Activated CD4-positive, alpha-beta T cell treated with anti-CD3 and anti-CD28 coated beads for 4 hours (primary cell): ENCODE measurements at places on chromosomes 3 and 15.

DNA sequence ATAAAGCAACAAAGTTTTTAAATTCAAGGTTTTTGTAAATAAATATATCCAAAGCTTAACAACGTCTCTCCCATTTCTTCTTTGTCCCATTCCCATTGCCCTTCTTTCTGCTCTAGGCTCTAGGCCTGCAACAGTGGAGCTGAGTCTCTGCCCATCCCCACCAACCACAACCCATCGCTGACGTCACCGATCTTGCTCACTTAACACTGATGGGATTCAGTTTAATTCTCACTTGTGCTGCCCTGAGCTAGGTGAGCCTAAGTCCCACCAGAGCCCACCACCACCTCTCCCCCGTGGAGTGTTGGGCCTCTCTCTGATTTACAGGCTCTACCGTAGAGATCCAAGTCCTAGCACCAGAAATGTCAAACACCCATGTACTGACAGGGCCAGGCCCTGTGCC lies 61.3 kb upstream of the RAB6B start:
- DNase-seq: no peak

DNA sequence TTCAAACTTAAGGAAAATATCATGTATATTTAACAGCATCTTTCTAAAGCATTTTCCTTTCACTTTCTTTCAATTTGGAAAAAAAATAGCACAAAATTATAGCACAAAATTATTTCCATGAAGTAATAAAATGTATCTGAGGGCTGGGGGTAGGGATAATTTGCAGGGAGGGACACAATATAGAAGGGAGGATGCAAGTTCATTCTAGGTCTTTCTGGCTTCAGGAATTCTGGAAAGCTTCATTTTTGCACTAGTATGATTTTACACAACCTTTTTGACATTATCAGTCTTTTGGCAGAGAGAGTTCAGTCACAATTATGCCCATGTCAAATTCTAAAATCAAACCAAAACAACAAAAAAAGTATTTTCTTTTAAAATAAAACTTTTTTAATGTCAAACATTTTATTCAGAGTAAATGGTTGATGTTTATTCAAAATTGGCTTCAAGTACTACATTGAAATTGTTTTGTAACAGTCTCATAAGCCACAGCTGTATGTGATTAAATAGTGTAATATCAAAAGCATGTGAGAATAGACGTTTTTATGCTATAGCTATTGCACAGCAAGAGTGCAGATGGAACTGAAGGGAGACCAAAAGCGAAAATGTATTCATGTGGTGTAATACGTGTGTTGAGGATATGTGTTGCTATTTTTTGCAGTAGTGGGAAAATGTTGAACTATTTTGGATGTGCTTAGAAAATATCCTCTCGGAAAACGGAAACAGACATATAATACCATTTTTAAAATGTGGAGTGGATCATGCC lies 5.8 kb downstream of the RBMS3 start:
- DNase-seq: no peak

DNA sequence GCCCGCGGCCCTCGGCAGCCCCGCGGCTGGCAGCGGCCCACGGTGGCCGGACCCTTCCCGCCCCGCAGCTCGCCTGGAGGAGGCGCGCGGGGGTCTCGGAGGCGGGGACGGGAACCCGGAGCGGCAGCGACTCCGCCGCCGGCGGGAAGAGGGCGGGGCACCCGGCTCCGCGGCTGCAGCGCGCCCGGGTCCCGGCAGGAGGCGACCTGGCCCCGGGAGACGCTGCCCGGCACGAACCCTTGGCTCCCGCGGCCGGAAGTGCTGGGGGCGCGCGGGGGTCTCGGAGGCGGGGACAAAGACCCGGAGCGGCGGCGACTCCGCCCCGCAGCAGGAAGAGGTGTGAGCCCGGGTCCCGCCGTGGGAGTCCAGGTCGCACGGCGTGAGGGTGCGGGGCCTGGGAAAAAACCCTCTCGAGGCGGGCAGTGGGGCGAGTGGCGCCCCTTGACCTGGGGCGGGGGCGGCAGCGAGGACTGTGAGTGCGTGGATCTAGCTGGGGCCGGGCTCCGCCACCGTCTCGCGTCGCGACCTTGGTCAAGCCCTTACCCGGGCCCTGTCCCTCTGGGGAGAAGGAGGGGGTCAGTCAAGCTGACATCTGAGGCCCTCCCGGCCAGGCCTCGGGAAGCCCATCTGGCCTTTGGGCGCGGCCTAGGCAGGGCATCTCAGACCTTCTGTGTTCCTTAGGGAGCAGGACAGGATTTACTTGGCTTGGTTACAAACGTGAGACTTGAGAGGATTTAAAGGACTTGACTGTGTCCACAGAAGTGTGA lies at the start of gene CIB2:
Gene CIB2, minus strand, starts transcription at position 151 of the 767 bp plus-strand sequence. CDS start 230 bp downstream, outside the sequence.
- DNase-seq: peak; percentile 73

- DNase-seq: no peak
Measured at GRCh38 chr15:40695469-40695890, 506 bp downstream of the RAD51 start.

DNA sequence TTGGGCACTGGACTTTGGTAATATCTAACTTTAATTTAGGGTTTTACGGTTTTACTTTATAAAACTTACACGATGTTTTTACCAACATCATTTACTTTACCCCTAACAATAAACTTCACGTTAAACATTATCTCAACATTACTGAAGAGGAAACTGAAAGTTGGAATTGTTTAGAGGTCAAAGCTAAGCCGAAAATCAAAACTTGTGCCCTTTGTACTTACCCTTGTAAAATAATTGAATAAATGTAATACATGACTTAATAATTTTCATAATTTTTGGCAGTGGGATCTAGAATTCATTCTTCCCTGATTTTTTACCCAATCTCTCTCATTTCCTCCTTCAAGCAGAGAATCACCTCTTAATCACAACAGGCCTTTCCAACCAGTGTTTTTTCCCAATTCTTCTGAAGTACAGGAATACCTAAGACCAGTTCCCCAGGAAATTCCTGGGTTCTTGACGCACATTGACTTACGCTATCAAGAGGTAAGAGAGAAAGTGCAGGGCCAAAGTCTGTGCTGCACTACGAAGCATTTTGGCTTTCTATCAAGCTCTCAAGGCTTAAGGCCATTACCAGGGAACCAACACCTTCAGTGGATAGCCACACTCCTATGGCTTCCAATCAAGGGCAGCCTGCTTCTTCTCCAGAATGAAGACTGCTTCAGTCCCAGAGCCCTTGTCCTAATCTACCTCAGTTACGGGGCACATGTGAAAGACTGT lies 11.9 kb upstream of the SEMA6D start:
- DNase-seq: no peak

DNA sequence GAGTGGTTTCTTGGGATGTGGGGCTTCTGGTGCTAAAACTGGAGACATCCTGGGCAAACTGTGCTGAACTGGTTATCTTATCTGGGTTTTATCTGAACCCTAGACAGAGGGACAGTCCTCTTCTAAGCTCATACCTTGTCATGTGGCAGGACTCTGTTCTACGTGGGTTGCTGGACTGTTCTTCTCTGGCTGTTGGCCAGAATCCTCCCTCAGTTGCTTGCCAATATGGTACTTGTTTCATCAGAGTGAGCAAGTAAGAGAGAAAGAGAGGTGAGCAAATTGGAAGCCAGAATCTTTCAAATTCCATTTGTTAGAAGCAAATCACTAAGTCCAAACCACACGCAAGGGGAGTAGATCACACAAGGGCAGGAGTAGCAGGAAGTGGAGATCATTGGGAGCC lies 291.5 kb upstream of the TBL1XR1 start:
- DNase-seq: no peak

DNA sequence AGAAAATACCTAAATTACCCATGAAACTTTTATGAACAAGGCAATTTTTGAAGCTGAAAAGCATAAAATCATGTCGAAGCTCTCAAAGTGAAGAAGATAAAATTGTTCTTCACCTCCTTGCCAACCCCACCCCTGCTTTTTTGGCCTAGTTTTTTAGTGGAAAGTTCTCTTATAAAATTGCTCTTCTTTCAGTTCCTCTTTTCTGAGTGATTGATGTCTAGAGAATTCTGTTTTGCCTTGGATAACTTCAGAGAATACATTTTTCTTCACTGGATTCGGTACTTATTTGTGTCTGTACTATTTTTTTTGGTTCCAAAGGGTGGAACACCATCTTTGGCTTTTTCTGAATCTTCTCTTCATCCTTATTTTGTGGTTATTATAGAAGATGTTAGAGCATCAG lies 25.0 kb upstream of the PYDC2 start:
- no peak for DNase-seq

GRCh38 chr15:96225642-96226259 lies 104.7 kb upstream of the NR2F2 start:
- no peak for DNase-seq

- no peak for DNase-seq
Measured at GRCh38 chr15:95208988-95209387, 977.6 kb downstream of the MCTP2 start.

- no peak for DNase-seq
Measured at GRCh38 chr3:69926385-69926784, 73.1 kb upstream of the SAMMSON start.

GRCh38 chr15:49135911-49136310 lies 19.5 kb downstream of the COPS2 start:
- DNase-seq: no peak

GRCh38 chr3:13112521-13113345 lies 39.5 kb upstream of the IQSEC1 start:
- no peak for DNase-seq

DNA sequence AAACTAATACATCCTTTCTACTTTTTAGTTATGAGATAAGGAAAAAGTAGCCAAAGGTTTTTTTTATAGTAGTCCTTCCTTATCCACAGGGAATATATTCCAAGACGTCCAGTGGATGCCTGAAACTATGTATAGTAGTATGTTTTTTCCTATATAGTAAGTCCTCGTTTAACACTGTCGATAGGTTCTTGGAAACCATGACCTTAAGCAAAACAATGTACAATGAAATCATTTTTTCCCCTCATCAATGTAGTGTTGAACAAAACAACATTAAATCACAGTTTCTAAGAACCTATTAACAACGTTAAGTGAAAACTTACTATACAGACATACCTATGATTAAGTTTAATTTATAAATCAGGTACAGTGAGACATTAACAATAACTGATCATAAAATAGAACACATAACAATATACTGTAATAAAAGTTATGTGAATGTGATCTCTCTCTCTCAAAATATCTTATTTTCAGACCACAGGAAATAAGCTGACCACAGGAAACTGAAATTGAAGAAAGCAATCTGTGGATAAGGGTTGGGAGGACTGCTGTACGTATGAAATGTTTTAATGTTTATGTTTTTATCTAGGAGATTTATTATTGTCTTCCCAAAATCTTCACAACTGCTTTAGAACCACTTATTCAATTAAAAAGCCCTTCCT lies 20.6 kb downstream of the COPS2 start:
- DNase-seq: no peak

DNA sequence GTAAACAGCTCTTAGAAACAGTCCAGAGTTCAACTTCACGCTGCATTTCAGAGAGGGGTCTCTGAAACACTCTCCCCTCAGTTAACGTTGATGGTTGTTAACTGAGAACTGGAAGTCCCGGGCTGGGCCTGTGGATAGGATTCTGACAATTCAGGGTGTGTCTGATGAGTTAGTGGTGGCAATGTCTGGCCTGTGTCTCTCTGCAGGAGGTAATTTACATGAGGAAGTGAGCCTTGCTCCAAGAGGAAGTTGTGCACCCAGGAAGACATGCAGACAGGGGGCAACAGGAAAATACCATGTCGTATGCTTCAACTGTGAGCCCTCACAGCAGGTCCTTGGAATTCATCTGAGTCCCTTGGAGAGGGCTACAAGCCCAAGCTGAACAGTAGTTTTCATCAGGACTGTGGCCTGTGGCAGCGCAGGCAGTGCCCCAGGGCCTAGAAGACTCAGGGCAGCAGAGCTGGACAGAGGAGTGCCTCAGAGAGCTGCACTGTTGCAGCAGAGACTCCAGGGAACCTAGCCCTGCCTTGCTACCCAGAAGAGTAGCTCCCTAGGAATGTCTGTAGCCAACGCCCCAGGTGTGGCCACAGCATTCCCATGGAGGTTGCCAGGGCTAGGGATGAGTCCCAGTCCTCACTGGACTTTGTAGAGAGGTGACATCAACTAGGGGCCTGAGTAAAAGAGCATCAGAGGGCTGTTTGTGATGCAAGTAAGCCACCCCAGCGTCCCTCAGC lies 104.6 kb upstream of the SELENOK start:
- DNase-seq: no peak

DNA sequence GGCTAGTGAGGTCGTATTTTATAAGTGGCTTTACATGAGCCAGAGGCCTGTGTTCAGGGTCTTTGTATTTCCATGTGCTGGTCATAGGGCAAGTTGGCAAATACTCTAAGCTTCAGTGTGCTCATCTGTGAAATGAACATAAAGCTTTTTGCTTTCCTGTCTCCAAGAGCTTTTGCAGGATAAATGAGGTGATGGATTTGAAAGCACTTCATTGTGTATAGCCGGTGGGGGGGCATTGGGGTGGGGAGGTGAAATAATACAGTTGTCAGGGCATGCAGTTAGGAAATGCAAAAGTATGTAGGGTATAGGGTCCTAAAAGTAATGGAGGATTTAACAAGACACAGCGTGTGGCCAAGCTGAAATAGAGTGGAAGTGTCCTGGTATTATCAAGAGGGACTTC lies 67.7 kb downstream of the ARNT2 start:
- DNase-seq: no peak

GRCh38 chr3:32493437-32494414 lies 8.9 kb downstream of the CMTM6 start:
- no peak for DNase-seq

GRCh38 chr3:129562803-129563202 lies 19.8 kb downstream of the H1-8 start:
- no peak for DNase-seq

DNA sequence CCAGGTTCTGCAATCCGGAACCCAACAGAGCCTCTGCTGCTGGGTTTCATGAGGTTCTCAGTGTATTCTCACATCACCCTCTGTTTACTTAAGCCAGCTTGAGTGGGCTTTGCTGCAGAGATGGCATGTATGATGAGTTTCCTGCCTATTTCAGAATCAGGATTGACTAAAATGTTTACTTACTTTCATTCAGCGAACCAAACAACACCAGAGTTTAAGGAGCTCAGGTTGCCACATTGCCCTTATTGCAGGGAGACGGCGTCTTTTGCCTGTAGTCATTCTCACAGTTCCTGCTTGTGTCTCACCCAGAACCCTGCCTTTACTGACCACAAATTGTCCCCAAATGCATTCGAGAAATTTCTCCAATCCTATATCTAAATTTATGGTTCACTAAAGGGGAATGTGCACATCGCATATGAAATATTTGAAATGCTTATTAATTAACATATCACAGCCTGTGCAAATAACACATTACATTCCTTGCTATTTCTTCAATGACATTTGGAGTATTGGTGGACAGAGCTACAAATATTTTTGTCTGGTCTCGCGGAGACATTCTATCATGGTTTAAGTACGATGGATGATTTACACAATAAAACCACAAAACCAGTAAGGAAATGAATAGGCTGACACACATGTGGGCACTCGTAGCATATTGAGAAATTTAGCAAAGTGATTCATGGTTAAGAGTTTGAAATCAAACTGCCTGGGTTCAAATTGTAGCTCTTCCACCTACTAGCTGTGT lies 377.2 kb upstream of the CFAP20DC start:
- no peak for DNase-seq
